ENCODE measurements at places on chromosomes 3 and 15.

- DNase-seq: no peak
Measured at GRCh38 chr3:55189359-55189801, 261.5 kb upstream of the LRTM1 start.

GRCh38 chr15:56040081-56041035 lies 46.9 kb upstream of the NEDD4 start:
- DNase-seq: no peak

GRCh38 chr15:52674831-52675230 lies 4.4 kb downstream of the ATOSA start:
- no peak for DNase-seq

DNA sequence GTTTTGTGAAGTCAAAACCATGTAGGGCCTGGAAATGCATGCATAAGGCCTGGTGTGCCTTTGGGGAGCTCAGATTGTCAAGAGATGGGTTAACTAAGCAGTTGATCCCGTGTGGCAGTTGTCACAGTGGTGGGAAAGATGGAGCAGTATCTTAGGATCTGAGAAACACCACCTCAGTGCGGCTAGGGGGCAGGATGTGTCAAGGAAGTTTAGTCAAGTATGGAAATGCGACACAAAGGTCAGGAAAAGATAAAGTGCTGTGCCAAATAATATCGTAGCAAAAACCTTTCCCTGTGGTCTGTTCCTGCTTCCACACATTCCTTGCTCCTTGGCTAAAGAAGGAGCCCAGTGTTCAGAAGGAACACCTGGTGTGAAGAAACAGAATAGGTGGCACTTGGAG lies 396.4 kb downstream of the EDEM1 start:
- DNase-seq: no peak

DNA sequence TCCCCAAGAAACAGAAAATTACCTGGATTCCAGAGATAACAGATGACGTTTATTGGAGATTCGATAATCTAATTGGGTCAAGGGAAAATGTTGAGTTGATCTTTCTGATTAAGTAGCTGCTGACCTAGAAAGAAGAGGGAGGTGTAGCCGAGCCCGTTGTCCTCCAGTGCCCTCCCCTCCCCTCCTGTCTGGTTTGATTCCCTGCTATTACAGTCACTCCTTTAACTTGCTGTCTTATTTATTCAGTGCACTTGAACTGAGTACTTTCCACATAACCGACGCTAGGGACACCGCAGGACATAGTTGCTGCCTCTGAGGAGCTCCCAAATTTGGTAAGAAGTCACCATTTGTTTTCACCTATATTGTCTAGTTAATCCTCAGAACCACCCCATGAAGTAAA lies 103.7 kb downstream of the AQP9 start:
- DNase-seq: no peak

DNA sequence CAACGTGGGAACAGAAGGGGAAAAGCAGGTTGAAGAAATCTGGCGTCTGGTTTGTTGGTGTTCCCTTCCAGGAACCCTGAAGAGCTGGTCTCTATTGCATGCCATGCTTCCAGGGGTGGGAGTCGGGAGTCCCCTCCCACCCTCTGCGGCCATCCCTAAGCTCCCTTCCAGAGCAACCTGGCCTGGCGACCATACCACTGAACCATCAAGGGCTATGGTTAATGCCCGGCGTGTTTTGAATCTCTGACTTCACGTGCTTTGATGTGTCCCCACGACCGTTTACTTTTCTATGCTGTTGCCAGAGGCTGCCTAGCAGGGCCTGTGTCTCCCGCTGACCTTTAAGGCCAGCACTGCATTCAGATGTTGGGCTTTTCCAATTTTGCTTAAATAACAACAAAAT lies 696 bp upstream of the SNRK start:
- DNase-seq: no peak

- peak; percentile 14 for DNase-seq
Measured at GRCh38 chr3:34882764-34883163, 756.6 kb upstream of the ARPP21 start.

Measured in pons (tissue), 1 donor.